NCI-H2029 treated with DMSO at 0.1 percent for 48 hours (cell line): ENCODE measurements at places on chromosomes 16 and 17.

GRCh38 chr17:3529817-3530741 lies 27.5 kb downstream of the TRPV3 start:
- DNase-seq = no peak

GRCh38 chr17:77371117-77371887 lies 230.5 kb downstream of the SEC14L1 start:
- DNase-seq = no peak

- peak; percentile 15 for DNase-seq
These were observed 4.8 kb downstream of the GNG13 start for GRCh38 chr16:795580-796229.

- DNase-seq = no peak
These were observed 32.6 kb downstream of the RAI1 start for GRCh38 chr17:17713839-17714238.

DNA sequence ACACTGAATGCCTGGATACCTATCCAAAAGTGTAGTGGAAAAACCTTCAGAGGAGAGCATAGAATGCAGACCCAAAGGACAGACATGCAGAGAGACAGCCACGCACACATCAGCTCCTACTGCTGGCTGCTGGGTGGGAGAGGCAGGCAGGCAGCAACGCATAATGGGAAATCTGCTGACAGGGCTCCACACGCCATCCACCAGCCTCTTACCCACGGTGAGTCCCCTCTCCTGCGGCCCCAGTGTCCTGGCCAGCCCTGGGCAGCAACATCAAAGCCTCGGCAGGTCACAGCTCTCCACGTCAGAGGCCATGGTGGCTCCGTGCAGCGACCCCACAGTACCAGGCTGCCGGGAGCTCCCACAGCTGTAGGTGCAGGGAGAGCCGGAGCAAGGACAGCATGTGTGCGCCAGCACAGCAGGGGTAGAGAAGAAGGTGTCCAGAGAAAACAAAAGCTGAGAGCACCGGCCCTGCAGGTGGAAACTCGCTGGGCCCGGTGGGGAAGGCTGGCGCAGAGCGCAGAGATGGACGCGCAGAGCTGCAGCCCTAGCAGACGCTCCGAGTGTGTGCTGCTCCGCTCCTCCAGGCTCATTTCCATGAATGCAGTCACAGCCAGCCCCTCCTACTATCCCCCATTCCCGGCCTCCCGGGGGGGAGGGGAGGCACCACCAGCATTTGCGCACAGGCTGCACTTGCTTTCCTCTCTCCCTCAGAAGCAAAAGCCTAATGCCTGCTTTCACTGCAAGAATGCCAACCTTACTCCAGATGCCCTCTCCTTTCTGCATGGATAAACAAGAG lies 58.9 kb downstream of the CYTH1 start:
- no peak for DNase-seq

DNA sequence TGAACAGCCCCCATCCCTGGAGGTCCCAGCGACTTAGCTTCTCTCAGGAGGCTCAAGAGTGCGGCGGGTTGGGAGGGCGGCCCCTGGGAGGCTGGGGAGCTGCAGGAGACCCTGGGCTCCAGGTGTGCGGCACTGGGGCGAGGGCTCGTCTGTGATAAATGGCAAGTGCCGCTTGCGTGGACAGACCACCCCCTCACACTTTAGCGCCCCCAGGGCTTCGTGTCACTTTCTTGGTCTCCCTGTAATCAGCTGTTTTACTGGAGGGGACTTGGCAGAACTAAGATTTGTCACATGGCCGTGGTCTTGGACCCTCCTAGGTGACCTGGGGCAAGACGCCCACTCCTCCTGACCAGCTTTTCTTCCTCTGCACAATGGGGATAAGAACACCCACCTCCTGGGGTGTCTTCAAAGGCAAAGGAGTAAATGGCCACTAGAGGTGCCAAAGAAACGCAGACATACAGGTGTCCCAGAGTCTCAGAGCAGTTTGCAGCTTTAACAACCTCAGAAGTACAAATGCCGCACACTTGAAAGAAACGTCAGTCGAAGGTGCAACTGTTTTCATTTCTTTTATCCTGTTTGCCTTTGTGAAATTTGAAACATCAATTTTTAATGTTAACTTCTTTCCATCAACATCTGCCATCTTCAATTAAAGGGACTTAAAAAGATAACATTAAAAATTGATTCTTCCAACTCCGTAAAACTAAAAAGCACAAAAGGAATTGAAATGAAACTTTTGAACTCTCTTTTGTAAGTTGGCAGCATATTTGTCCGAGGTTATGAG lies 946 bp downstream of the OSGIN1 start:
- DNase-seq = no peak

DNA sequence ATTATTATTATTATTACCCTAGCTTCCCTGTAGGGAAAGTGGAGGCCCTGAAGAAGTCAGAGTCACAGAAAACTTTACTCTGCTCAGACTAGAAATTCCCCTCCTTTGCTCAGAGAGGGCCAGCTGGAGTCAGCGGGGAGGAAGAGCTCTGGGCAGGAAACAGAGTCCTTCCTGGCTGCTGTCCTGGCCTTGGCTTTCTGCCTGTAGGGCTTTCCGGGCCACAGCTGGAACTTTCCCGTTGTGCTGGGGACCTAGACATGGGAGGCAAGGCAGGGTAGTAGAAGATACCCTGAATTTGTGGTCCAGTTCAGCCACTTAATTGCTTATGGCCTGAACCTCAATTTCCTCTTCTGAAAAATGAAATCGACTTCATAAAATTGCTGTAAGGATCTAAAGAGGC lies 14.0 kb upstream of the CCL2 start:
- DNase-seq = no peak

DNA sequence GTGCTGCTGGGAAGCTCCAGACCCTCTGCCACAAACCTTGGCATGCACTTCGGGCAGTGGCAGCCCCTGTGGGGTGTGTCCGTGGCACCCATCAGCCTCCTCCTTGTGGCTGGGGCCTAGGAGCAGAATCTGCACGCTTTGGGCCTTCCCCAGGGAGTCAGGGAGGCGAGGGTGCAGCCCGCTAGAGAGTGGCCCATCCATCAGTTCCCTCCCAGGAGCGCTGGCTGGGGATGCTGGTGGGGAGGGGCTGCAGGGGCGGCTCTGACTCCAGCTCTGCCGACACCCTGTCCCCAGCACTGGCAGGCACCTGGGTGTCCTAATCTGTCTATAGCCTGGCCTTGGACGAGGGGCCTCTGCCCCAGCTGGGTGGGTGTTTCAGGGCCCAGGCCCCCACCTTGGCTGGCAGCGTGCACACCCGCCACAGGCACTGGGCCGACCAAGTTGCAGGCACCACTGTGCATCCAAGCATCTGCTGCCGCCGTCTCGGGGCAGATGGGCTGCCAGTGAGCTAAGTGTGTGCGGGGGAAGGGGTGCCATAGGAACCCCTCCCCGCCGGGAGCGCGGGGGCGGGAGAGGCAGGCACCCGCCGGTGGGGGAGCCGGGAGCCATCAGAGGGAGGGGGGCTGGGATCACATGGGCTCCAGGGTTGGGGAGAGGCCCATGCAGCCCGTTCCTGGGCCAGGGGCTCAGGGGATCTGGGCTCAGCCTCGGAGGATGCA lies 30.2 kb downstream of the ENDOV start:
- DNase-seq = no peak

GRCh38 chr16:56268799-56269198 lies 77.5 kb downstream of the GNAO1 start:
- DNase-seq = no peak

DNA sequence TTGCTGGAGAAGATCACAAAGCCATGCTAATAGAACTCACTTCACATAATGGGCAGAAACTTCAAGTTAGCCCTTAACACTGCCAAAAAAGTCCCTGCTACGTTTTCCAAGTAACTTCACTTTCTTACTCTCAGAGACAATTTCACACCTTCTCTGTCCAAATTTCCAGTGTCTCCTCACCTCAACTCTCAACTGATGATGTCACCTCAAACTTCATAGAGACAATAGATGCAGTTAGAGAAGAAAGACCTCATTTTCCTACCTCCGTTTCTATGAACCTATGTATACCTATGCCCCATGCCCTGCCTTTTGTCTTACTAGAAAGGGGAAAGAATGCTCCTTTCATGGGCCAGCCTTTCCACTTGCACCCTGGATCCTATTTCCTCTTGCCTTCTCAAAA lies 14.2 kb upstream of the EFCAB3 start:
- no peak for DNase-seq

- DNase-seq = no peak
These were observed 129.1 kb downstream of the STX8 start for GRCh38 chr17:9446528-9446927.

DNA sequence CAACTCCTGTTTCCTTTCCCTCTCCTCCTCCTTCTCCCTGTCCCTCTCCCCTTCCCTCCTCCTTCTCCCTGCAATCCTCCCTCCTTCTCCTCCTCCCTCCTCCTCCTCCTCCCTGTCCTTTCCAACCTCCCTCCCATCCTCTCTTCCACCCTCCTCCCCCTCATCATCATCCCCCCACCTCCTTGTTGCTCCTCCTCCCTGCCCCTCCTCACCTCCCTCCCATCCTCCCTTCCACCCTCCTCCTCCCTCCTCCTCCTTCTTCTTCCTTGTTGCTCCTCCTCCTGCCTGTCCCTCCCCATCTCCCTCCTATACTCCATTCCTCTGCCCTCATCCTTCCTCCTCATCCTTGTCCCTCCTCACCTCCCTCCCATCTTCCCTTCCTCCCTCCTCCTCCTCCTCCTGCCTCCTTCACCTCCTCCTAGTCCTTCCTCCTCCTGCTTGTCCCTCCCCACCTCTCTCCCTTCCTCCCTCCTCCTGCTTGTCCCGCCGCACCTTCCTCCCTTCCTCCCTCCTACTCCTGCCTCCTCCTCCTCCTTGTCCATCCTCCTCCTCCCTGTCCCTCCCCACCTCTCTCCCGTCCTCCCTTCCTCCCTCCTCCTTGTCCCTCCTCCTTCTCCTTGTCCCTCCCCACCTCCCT lies 222.5 kb downstream of the IRF8 start:
- no peak for DNase-seq
